Stomach (tissue), 19 donors: ENCODE measurements at places on chromosomes 7 and 10. TPM values are rescaled to one million over a fixed set of nuclear protein-coding genes. Genes with fewer than 3 reads are reported as not detected.

LGI1 gene
- 7.2 TPM for total RNA-seq

OR9A2 gene
- not detected for total RNA-seq

IGFBP1 gene
- total RNA-seq, result not detected

COBL gene
- 33.3 TPM for total RNA-seq

PYROXD2 gene
- total RNA-seq, result 3.5 TPM

DNA sequence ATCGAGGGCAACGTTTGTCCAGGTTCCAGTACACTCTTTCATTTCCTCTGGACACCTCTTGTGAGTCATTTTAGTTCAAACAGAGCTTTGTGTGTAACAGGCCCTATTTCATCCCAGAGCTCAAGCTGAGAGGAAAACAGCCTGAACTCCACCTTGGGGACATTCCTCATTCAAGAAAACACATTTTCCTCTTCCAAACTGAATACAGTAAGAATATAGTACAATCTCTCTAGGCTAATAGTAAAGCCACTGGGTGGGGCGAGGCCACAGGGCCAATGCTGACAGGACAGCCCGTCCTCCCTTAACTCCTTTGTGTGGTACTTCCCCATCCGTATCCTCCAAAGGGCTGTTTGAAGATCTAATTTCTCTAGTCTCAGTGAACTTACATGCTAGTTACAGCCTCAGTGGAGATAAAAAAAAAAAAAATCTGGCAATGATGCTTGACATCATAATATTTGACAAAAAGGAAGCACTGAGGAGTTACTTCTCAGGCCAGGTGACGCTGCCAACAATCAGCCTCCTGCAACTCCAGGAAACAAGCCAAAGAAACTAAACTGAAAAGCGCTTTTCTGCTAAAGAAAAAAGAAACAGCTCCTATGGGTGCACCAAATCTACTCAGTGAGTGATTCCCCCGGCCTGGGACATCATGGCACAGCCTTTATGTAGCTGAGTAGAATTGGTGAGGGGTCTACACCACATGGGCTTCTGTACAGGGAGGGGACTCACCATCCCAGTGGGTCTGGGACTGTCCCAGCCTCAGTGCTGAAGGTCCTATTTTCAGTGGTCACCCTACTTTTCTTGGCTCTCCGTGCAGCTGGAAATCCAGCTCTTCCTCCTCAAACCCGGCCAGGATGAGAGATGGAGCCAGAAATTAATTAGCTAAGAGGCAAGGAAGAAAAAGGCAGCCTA lies 238.2 kb upstream of the NEBL start:
- H3K4me1 ChIP-seq, result no peaks in the 10 kb centered on the region
- H3K36me3 ChIP-seq, result no peaks in the 10 kb centered on the region
- H3K27me3 ChIP-seq, result no peaks in the 10 kb centered on the region

DNA sequence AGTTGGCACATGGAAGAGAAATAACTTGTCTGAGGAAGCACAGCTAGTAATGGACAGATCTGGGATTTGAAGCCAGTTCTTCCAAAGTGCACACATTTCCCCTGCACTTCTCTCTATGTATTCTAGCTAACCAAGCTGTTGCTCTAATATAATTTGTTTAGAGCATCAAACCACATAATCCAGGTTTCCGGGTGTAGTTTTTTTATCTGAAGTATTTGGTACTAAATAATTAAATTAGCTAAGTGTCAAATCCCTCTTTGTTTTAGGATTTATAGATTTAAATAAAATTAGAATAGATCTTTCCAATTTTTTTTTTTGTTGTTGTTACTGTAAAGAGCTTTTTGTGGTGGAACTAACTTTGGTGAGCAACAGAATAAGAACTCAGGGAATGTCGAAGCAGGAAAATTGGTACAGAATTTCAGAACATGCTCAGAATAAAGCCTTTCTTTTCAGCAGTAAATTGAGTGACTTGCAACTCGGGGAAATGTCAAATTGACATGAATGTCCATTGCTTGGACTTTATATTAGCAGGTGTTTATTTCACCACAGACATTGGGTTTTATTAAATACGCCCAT lies 33.7 kb downstream of the CAMK1D start:
- H3K4me1 ChIP-seq, result peaks cover 7% of the 10 kb centered on the region
- H3K27ac ChIP-seq, result no peak overlapping the region
- no peak overlapping the region for H3K4me3 ChIP-seq
- DNase-seq, result no peak
- H3K27me3 ChIP-seq, result no peaks in the 10 kb centered on the region

GRCh38 chr10:66747451-66747850 lies 178.4 kb upstream of the LRRTM3 start:
- DNase-seq, result no peak
- H3K4me3 ChIP-seq, result no peak overlapping the region
- H3K36me3 ChIP-seq, result no peaks in the 10 kb centered on the region
- H3K27ac ChIP-seq, result no peak overlapping the region
- no peaks in the 10 kb centered on the region for H3K4me1 ChIP-seq

- peaks cover 11% of the 10 kb centered on the region for H3K4me1 ChIP-seq
- H3K27me3 ChIP-seq, result no peaks in the 10 kb centered on the region
- peak overlapping the region; percentile 48 for H3K4me3 ChIP-seq
- no peaks in the 10 kb centered on the region for H3K36me3 ChIP-seq
- peak overlapping the region; percentile 26 for H3K27ac ChIP-seq
Observed at GRCh38 chr10:133520193-133520738, 6.9 kb upstream of the CYP2E1 start.

DNA sequence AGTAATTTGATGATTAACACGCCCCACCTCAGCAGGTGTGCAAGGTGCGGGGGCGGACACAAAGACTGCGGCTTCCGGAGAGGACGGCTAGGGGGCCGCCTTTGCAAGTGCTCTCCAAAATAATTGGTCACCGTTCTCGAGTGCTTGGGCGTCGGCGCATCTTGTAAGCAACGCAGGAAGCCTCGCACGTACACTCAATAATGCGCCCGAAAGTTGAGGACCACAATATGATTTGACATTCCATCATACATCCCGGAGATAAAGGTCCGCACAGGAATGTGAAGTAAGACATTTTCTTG lies 114.7 kb downstream of the EBF3 start:
- DNase-seq, result no peak
- H3K27ac ChIP-seq, result no peak overlapping the region
- no peaks in the 10 kb centered on the region for H3K4me1 ChIP-seq
- H3K36me3 ChIP-seq, result no peaks in the 10 kb centered on the region
- peaks cover 25% of the 10 kb centered on the region for H3K27me3 ChIP-seq

- DNase-seq, result no peak
- H3K4me3 ChIP-seq, result no peak overlapping the region
- peaks cover 11% of the 10 kb centered on the region for H3K36me3 ChIP-seq
- H3K27me3 ChIP-seq, result no peaks in the 10 kb centered on the region
Observed at GRCh38 chr7:90303241-90303640, 17.9 kb downstream of the FAM237B start.

GRCh38 chr10:43297534-43297933 lies 30.7 kb upstream of the RASGEF1A start:
- DNase-seq, result no peak
- no peaks in the 10 kb centered on the region for H3K36me3 ChIP-seq
- no peak overlapping the region for H3K4me3 ChIP-seq
- no peak overlapping the region for H3K27ac ChIP-seq
- peaks cover 51% of the 10 kb centered on the region for H3K27me3 ChIP-seq
- no peaks in the 10 kb centered on the region for H3K4me1 ChIP-seq

DNA sequence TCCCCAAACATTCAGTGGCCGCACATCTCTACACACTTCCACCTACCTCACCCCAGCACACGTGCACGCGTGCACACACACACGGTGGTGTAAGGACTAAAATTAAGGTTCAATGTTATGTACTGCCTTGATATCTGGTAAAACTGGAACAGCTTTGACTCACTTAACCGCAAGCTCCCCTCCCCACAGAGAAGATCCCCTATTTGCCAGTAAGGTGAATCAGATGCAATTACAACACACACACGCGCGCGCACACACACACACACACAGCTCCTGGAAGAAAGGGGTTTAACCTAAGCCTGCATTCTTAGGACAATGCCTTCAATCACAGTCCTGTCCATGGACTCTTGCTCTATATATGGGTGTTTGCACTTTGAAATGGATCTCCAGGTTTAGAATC lies 25.5 kb upstream of the VPS41 start:
- no peak overlapping the region for H3K4me3 ChIP-seq
- no peak overlapping the region for H3K27ac ChIP-seq
- no peaks in the 10 kb centered on the region for H3K4me1 ChIP-seq

- H3K27ac ChIP-seq, result no peak overlapping the region
- H3K4me1 ChIP-seq, result peaks cover 4% of the 10 kb centered on the region
- DNase-seq, result no peak
- no peaks in the 10 kb centered on the region for H3K36me3 ChIP-seq
- H3K4me3 ChIP-seq, result no peak overlapping the region
Observed at GRCh38 chr7:47042669-47043068, 539.2 kb downstream of the TNS3 start.

- H3K4me3 ChIP-seq, result no peak overlapping the region
- no peaks in the 10 kb centered on the region for H3K4me1 ChIP-seq
- no peak for DNase-seq
- no peak overlapping the region for H3K27ac ChIP-seq
- no peaks in the 10 kb centered on the region for H3K36me3 ChIP-seq
Observed at GRCh38 chr7:101333912-101334311, 12.3 kb upstream of the IFT22 start.

DNA sequence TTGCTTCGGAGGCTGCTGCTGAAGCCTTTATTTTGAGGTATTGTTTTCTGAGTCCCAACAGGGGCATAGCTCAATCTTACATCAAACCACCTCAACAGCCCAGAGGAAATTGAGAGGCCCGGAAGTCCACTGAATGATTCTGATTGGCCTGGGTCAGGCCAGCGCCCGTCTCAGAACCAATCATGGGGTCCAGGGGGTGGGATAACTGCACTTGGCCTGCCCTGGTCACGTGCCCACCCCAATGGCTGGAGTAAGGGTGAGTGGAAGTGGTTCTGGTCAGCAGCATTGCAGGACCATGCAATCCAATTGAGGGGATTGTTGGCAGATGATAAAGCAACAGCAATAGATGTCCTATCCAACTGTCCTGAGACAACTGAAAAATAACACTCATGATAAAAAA lies 190.6 kb downstream of the HERPUD2 start:
- no peak for DNase-seq
- H3K36me3 ChIP-seq, result no peaks in the 10 kb centered on the region
- H3K27me3 ChIP-seq, result no peaks in the 10 kb centered on the region
- H3K4me1 ChIP-seq, result no peaks in the 10 kb centered on the region

DNA sequence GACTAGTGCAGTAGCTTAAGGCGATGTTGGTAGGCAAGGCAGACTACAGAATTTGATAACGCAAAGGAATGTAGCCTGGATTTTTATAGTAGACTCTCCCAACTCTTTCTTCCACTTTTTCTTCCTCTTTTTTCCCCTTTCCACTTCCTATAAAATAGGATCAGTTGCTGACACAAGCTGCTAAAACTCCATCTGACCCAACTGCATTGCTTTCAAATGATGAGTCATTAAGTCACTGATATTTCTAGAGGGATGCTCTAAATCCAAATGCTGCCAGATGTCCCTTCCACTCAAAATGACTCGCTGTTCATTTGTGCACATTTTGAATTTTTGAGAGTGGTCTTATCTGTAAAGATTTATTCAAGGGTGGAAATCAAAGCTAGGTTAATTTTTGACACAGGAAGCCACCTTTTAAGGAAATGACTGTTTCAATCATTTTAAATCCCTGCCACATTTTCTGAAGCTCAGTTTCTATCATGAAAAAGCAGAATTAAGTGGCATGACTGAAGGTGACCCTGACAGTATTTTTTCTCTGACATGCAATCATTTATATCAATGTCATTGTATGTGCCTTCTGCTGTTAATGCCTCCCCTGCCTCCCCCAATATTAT lies 25.8 kb upstream of the SFMBT2 start:
- no peaks in the 10 kb centered on the region for H3K36me3 ChIP-seq
- H3K27ac ChIP-seq, result no peak overlapping the region
- peaks cover 54% of the 10 kb centered on the region for H3K27me3 ChIP-seq
- no peak overlapping the region for H3K4me3 ChIP-seq
- H3K4me1 ChIP-seq, result peaks cover 8% of the 10 kb centered on the region
- no peak for DNase-seq
